Activated CD4-positive, alpha-beta memory T cell treated with anti-CD3 and anti-CD28 coated beads, Interleukin-2, amount 10 ng/mL, durations not matched to agents 7 days and 5 days (primary cell): ENCODE measurements at places on chromosomes 13 and 19.

DNA sequence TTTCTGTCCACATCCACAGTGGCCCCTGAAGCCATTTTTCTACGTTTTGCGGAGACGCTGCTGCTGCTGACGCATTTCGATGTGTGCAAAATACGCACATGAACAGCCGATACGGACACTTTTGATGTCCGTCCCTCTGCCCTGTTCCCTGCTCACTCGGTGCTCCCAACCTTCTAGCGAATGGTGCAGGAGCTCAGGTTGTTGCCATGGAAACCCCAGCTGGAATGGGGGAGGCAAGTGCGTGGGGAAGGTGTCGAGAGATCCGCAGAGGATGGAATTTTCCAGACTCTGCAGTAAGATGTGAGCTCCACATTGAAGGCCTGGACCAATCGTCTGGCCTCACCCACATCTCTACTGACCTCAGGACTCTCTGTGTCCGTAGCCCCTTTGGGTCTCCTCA lies 109.2 kb upstream of the USP29 start:
- DNase-seq: no peak
- H3K4me1 ChIP-seq: no peaks in the 10 kb centered on the region
- peaks cover 3% of the 10 kb centered on the region for H3K36me3 ChIP-seq
- no peak overlapping the region for H3K4me3 ChIP-seq
- H3K27me3 ChIP-seq: no peaks in the 10 kb centered on the region

DNA sequence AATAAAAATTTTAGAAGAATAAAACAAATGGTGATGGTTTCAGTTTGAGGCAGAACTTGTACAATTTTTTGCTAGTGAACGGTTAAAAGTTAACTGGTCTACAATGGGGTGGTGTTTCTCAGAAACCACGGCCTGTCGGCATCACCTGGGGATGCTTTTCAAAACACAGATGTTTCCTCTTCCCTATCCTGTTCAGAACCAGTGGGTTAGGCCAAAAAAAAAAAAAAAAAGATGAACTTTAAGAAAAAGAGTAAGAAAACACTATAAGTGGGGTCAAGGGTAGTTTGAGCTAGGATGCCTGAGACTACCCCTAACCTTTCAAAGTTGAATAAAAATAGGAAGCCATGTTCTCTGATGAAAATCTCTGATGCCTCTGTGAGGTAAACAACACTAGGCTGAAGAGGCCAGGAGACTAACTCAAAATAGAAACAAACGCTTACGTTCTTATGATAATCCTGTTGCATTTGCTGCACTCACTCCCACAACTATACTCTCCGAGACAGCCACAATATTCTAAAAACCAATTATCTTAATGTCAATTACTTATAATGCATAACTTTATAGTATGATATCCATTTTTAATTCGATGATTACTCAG lies 3.3 kb downstream of the MTIF3 start:
- peak; percentile 45 for DNase-seq
- peak overlapping the region; percentile 64 for H3K4me3 ChIP-seq
- H3K36me3 ChIP-seq: peaks cover 28% of the 10 kb centered on the region
- H3K4me1 ChIP-seq: peaks cover 66% of the 10 kb centered on the region
- no peaks in the 10 kb centered on the region for H3K27me3 ChIP-seq
- H3K27ac ChIP-seq: peak overlapping the region; percentile 85

- no peak overlapping the region for H3K27ac ChIP-seq
- no peak overlapping the region for H3K4me3 ChIP-seq
- H3K27me3 ChIP-seq: no peaks in the 10 kb centered on the region
- H3K4me1 ChIP-seq: no peaks in the 10 kb centered on the region
Observed at GRCh38 chr13:106056851-106057250, 478.6 kb downstream of the EFNB2 start.

DNA sequence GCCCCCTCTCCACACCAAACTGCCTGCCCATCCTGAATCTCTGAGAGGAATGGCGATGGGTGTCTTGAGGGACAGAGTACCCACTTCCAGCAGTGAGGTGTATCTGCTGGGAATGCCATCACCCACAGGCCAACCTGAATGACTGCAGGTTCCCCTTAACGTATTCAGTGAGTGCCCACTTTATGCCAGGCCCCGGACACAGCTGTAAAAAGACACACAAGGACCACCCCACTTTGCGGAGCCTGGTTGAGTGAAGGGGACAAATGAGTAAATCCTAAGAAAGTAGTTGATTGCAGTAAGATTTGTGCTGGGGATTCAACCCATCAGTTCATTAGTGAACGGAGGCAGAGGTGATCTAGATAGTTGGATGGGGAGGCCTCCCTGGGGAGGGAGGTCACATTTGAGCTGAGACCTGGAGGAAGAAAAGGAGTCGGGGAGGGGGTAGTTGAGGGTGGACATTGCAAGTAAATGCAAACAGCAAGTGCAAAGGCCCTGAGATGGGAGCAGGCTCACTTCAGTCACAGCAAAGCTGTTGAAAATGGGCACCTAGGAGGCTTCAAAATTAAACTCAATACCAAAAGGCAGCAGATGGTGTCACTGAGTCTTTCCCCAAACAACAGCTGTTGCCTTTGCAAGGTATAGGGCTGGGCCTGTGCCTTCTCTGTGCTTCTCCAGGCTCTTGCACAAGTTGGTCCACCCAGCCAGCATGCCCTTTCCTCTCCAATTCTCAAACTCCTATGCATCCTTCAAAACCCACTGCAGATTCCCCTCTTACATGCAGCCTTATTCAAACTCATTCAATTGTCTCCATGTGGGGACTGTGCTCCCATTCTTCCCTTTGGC lies 4.3 kb downstream of the GDF15 start:
- H3K27me3 ChIP-seq: peaks cover 54% of the 10 kb centered on the region
- DNase-seq: no peak
- peaks cover 17% of the 10 kb centered on the region for H3K4me1 ChIP-seq
- no peaks in the 10 kb centered on the region for H3K36me3 ChIP-seq
- H3K27ac ChIP-seq: no peak overlapping the region
- no peak overlapping the region for H3K4me3 ChIP-seq

- H3K4me3 ChIP-seq: no peak overlapping the region
- no peak for DNase-seq
- H3K4me1 ChIP-seq: peaks cover 16% of the 10 kb centered on the region
- H3K36me3 ChIP-seq: peaks cover 21% of the 10 kb centered on the region
- no peaks in the 10 kb centered on the region for H3K27me3 ChIP-seq
- H3K27ac ChIP-seq: no peak overlapping the region
Observed at GRCh38 chr13:97274829-97275649, 52.9 kb downstream of the MBNL2 start.

DNA sequence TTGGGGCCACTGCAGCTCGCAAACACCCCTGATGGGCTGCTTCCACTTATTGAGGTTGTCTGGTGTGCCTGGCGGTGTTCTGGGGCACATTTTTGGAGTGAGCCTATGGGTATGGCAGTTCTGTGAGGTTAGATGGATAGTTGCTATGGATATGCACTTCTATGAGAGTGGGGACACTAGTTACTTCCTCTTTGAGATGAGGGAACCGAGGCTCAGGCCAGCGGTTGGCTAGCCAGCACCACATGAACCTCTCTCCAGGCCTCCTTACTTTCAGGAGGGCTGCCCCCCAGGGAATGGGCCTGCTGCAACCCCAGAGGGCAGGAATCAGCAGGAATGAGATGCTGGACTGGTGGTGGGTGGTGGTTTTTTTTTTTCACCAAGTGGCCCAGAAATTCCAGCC lies 13.5 kb upstream of the PRR19 start:
- H3K27ac ChIP-seq: no peak overlapping the region
- no peak overlapping the region for H3K4me3 ChIP-seq
- DNase-seq: no peak
- H3K4me1 ChIP-seq: peaks cover 28% of the 10 kb centered on the region
- no peaks in the 10 kb centered on the region for H3K27me3 ChIP-seq
- H3K36me3 ChIP-seq: peaks cover 42% of the 10 kb centered on the region

- no peak overlapping the region for H3K27ac ChIP-seq
- H3K4me1 ChIP-seq: peaks cover 43% of the 10 kb centered on the region
- H3K27me3 ChIP-seq: no peaks in the 10 kb centered on the region
- DNase-seq: peak; percentile 67
Observed at GRCh38 chr19:49875857-49876421, 1.2 kb downstream of the AKT1S1 start.

GRCh38 chr13:44305286-44305685 lies 68.3 kb upstream of the SERP2 start:
- DNase-seq: no peak
- H3K27me3 ChIP-seq: peaks cover 26% of the 10 kb centered on the region
- H3K4me1 ChIP-seq: peaks cover 26% of the 10 kb centered on the region
- H3K36me3 ChIP-seq: peaks cover 2% of the 10 kb centered on the region
- H3K27ac ChIP-seq: no peak overlapping the region

- DNase-seq: peak; percentile 66
- H3K27ac ChIP-seq: no peak overlapping the region
- H3K4me1 ChIP-seq: no peaks in the 10 kb centered on the region
- H3K36me3 ChIP-seq: no peaks in the 10 kb centered on the region
- H3K4me3 ChIP-seq: no peak overlapping the region
Observed at GRCh38 chr19:7852851-7853769, 21.1 kb downstream of the PRR36 start.

DNA sequence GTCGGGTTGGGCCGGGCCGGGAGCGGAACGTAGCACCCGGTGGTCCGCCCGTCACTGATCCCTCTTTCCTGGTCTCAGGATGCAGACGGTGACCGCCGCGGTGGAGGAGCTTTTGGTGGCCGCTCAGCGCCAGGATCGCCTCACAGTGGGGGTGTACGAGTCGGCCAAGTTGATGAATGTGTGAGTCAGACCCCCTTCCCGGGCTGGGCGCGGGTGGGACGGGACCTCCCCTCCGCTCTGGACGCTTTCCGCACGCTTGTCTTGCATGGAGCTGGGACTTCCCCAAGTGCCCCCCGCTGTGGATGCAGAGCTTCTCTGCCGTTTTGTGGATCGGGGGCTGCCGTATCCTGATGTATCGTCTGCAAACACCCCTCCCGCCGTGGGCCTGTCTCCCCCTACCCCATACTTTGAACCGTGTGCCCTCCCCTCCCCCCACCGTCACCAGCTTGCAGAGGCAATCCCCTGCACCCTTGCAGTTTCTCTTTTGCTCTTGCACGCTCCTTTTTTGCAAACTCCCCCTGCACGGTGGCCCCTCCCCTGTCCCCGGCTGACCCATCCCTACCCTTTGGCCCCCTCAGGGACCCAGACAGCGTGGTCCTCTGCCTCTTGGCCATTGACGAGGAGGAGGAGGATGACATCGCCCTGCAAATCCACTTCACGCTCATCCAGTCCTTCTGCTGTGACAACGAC lies 669 bp downstream of the GADD45B start:
- H3K36me3 ChIP-seq: peaks cover 27% of the 10 kb centered on the region
- peak overlapping the region; percentile 83 for H3K27ac ChIP-seq
- peaks cover 3% of the 10 kb centered on the region for H3K27me3 ChIP-seq
- H3K4me1 ChIP-seq: peaks cover 22% of the 10 kb centered on the region
- peak overlapping the region; percentile 89 for H3K4me3 ChIP-seq

- peaks cover 25% of the 10 kb centered on the region for H3K27me3 ChIP-seq
- no peak for DNase-seq
- H3K27ac ChIP-seq: no peak overlapping the region
- no peaks in the 10 kb centered on the region for H3K36me3 ChIP-seq
- peaks cover 26% of the 10 kb centered on the region for H3K4me1 ChIP-seq
Observed at GRCh38 chr19:45876411-45877197, 9.3 kb downstream of the IRF2BP1 start.
